ENCODE measurements at places on chromosomes 6 and 20.

DNA sequence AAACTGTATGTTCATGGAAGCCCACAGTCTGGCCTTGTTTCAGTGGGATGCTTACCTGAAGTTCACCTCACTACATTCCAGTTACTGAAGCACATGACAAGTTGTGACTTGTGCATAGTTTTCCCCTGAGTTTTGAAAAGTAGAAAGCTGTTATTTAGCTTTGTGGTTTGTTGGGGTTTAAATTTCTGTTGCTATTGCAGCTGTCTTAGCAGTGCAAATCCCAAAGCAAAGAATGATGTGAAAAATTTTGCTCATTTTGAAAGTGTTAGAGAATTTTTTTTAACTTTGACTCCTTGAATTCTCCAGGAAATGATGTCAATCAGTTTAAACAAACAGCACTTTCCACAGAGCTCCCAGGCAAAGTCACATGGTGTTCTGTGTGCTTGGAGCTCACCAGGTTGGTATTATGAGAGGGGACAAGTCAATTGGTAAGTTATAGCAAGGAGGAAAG, 268.4 kb downstream of the ADGRG6 start:
- DNase-seq = no peak

DNA sequence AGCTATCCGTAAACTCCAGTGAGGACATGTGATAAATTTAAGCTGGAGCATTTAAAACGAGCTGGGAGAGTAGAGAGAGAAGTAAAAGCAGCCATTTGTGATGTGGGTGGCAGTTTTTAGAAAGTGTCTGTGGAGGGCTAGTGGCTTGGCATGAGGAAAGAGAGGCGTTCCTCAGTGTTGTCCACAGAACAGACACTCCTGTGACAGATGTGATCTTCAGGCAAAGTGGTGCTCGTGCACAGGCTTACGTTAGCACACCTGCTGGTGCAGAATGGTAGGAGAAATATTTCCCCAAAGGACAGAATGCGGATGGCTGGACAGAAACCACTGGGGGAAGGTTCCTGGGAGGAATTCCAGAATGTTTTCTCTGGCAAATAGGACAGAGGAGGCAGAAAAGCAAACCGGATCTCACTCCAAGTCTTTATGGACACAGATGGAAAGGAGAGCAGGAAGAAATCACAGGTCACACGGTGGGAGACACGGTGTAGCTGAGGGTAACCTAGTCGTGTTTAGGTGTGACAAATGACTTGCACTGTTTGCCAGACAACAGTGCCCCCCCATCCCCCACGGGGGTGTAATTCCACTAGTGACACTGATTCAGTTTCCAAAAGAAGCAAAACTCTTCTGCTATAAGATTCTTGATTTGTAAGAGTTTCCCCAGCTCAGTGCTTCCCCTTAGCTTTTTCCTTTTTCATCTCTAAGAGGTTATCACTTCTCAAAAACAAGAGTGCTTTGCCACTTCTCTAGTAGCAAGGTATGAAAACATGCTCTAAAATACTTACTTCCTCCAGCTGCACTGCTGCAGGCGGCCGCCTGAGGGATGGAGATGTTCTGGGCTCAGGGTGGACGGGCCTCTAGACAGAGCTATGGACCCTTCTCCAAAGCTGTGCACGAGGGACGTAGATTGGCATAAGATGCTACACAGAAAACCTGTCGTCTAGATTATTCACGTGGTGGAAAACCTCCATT, 293.2 kb downstream of the QKI start:
- no peak for DNase-seq

GRCh38 chr6:21381331-21381963, 212.1 kb upstream of the SOX4 start:
- DNase-seq = no peak

- no peak for DNase-seq
Measured at GRCh38 chr20:49896204-49896603, 19.1 kb downstream of the SPATA2 start.

DNA sequence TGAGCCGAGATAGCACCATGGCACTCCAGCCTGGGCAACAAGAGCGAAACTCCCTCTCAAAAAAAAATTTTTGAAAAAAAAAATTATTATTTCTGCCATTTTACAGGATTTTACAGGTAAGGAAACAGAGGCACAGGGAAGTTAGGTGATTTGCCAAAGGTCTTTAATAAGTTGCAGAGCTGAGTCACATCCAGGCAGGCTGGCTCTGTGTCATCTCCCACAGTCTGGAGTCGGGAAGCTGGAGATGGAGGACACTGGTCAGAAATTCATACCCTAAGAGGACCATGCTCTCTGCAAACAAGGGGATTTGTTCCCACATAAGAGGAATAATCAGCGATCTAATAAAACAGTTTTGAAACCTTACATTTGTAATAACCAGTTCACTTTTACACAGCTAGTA, 24.1 kb downstream of the HECA start:
- DNase-seq = no peak

GRCh38 chr20:20009784-20010253, 7.3 kb upstream of the NAA20 start:
- peak; percentile 69 for DNase-seq

GRCh38 chr6:72890671-72891070, 268.8 kb downstream of the KCNQ5 start:
- DNase-seq = no peak

DNA sequence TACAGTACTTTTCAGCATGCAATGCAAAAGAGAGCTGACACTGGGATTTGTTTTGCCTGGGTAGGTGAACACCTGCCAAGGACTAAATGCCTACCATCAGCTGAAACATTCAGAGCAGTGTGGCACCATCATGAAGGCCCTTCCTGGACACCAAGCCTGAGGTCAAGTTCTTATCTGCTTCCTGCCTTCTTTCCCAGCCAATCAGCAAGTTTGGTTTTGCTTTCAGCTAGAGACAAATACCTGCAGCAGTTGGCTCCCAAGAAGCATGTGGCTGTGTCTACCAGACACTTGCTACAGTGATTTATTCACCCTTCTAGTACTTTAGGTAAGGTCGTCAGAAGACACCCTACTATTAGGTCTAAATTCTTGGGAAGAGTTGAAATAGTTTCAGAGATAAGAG, 112.8 kb downstream of the TBX18 start:
- DNase-seq = no peak

GRCh38 chr6:6407071-6407741, 86.7 kb upstream of the F13A1 start:
- no peak for DNase-seq

DNA sequence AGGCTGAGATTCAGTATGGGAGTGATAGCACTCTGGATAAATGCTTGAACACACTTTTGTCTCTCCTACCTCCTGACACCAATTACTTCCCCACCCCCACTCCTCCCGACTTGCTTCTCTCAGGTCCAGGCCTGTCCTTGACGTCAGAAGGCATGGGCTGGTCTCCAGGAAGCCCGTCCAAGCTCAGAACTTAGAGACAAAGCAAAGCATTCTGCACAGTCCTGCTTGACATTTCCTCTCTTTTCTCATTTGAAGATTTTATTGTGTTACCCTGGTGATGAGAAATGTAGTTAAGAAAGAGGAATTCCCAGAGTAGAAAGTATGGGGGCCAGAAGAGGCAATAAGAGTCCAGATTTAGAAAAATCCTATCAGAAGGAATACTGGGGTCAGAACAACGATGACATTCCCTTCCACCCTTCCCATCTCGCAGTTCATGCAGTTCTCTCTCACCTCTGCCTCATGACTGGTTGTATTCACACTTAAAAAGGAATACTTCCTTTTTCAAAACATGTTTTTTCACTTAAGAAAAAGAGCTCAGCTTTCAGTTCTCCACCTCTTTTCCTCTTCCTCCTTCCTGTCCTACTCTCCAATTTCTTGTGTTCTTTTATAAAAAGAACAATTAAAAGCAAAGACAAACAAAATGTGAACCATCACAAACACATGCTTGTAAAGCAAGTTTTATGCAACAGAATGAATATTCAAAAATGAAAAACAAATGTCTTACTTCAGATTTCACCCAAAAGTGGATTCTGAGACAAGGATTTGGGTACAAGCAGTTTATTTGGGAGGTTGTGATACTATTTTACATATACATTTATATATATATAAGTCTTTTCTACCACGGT, 18.5 kb upstream of the FAM184A start:
- DNase-seq = peak; percentile 80

- no peak for DNase-seq
Measured at GRCh38 chr20:23116311-23117089, 30.4 kb upstream of the CD93 start.

DNA sequence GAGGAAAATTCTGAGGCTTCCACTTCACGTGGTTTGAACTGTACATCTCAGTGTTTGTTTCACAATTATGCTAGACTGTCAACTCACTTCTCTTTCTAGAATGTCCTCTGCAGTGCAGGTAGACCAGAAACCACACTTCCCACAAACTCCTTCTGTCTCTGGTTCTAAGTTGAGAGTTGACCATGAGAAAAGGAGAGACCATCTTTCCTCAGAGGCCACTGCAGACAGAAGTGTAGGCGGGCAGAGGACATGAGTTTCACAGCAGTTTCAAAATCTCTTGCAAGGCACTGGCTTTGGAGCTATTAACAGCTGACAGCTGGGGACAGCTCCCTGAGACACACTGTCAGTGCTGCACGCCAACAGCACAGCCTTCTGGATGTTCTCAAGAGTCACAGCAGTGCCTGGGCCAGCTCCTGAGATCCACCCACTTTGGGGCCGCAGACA, 55.4 kb upstream of the MOXD1 start:
- DNase-seq = no peak

DNA sequence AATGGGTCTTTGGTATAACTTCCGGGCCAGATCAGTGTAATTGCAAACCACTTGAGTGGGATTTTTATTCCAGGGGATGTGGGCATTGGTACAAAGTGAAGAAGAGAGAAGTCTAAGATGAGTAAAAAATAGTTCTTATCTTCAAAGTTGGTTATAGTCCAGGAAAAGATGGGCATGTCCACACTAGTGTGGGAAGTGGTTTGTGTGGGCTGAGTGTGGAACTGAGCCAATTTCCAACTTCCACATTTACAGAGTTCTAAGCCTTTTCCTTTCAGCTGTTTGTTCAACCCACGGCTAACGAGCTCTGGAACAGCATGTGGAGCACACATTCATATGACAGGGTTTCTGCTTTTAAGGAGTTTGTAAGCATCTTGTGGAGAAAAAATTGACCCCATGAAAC, 72.3 kb upstream of the IFNGR1 start:
- peak; percentile 57 for DNase-seq

DNA sequence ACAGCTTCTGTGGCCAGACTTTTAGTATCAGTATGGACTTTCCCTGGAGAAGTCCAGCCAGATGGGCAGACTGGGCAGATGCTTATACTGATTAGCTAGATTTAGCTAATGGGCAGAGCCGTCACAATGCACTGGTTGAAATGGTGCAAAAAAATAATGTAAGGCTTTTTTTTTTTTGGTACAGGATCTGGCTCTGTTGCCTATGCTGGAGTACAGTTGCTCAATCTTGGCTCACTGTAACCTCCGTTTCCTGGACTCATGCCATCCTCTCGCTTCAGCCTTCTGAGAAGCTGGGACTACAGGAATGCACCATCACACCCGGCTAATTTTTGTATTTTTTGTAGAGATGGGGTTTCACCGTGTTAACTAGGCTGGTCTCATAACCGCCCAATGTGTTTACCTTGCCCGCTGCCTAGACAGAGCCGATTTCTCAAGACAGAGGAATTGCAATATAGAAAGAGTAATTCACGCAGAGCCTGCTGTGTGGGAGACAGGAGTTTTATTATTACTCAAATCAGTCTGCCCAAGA, 16.4 kb upstream of the KIFC1 start:
- DNase-seq = no peak

- DNase-seq = no peak
Measured at GRCh38 chr6:53699462-53699861, 33.9 kb upstream of the KLHL31 start.

- DNase-seq = no peak
Measured at GRCh38 chr20:37522260-37523011, 1.4 kb downstream of the NNAT start.

DNA sequence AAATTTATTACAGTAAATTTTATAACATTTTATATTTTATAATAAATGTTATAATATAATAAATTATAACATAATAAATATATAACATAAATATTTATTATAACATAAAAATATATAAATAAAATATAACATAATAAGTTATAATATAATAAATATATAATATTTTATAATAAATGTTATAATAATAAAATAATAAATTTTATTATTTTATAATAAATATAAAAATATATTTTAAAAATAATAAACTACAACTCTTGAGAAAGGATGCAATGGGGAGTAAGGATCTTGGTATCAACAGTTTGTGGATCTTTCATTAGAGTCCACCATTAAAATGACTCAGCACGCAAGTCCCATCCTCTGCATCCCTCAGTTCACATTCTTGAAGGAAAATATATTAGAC, 312.6 kb downstream of the MEI4 start:
- no peak for DNase-seq

DNA sequence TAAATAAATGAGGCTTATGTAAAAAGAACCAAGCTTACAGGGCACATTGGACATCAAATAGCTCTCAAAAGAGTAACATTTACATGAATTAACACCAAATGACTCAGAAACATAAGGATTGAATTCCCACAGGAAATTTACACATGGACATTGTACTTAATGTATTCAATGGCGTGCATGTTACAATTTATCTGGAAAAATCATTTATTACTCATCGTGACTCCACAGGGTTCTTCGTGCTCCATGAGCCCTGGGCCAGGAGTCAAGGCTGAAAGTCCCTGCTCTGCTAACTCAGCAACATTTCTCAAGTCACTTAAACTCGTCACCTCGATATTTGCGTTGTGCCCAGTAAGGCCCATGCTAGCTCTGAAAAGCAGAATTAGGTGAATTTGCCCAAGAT, 158.5 kb downstream of the PHACTR1 start:
- DNase-seq = no peak

- peak; percentile 88 for DNase-seq
Measured at GRCh38 chr20:50724851-50725723, 6.3 kb upstream of the PARD6B start.

DNA sequence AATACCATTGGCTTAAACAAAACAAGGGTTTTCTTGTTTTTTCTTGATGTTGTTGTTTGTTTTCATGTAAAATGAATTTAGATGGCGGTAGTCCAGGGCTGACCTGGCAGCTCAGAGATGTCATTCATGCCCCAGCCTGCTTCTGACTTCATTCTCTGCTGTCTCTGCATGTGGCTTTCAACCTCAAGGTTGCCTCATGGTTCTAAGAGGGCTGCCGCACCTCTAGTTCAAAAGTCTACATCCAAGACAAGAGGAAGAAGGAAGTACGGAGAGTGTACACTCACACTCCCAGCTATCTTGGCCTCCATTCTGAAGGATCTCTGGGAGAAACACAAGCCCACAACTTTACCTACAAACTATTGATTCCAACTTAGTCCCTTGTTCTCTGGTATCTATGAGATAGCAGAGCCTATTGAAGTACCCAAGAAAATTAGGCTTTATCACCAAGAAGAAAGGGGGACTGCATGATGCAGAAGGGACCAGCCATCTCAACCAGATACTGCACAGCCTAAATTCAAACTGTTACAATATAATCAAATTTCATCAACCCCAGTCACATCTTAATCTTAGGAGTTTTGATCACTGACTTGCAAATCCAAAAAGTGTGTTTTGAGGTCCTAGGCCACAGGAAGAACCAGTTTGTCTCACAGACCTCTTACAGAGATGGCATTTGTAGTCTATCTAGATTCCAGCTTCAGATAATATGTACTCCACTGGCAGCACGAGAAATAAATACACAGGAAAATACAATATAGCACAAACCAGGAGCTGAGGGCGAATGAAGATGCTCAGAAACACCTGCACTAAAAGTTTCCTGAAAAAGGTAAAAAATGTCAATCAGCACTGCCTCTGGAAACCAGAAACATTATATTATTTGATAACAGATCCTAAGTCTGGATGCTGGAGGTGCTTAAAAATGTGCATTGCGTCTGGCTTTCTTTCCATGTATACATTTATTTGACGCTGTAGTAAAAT, 866 bp upstream of the BTN3A3 start:
- DNase-seq = no peak

Data from putamen (tissue), 1 donor.